Activated effector memory CD4-positive, alpha-beta T cell treated with Interleukin-2 at 50 U/mL for 16 hours (primary cell): ENCODE measurements at places on chromosomes 1 and 21.

GRCh38 chr1:45721207-45721606, 29.2 kb downstream of the IPP start:
- no peak for DNase-seq

- DNase-seq = no peak
These were observed 141.1 kb upstream of the SAMSN1 start for GRCh38 chr21:14687268-14687625.

DNA sequence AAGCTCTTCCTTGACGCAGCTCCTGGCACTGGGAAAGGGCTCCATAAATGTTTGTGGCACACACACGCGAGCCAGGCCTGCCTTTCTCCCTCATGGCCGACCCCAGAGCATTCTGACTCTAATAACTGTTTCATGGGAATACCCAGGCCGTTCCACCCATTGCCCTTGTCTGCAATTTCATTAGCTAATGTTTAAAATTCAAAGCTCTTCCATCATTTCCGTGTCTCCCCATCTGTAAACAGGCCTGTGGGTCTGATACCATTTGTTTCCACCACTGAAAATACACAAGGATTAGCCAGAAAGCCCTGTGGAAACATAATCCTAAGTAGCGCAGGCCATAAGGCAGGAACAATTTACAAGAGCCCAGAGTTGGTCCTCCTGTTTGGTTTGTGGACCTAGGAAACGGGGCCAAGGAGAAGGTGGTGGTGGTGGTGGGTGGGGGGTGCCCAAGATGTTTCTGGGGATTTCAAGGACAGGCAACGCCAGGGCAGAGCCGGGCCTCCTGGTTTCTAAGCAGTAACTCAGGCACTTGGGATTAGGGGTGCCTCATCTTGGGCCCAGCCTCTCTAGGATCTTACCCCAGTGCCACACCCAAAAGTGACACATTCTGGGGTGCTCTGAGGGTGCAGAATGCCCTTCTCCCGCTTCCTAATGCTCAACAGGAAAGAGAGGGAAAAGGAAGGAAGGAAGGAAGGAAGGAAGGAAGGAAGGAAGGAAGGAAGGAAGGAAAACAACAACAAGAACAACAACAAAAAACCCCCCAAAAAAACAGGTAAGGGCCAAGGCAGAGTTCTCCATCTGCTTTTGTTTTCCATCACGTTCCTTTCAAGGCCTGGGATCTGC, 79.4 kb downstream of the SSBP3 start:
- DNase-seq = no peak

DNA sequence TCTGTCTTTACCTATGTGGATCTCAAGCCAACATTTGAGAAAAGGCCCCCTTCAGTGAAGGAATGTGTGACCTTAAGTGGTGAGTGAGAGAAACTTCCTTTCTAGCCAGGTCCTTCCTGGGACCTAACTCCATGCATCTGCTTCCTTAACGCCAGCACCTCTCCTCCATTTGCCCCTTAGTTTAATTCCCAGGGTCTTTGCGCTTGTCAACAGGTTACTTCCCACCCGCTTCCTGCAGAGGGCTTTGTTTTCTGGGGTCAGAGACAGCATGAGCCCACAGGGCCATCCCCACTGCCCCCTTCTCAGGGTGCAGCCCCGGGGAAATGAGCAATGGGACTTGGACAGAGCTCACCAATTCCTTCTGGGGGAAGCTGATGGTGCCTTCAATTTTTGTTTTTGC, 54.8 kb downstream of the EVA1C start:
- no peak for DNase-seq

DNA sequence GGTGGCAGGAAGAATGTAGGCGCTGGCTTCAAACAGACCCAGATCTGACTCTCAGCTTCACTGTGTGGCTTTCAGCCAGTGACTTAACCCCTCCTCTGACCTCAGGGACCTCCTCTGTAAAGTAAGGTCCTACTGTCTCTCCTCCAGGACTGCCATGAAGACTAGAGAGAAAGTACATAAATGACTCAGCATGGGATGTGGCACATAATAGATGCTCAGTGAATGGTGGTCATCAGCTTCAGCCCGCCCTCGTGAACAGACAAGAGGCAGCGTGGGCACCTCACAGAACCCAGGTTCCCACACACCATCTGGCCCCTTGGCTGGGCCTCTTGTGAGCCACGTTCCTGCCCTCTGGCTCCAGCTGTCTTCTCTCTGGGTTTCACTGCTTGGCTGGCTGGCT, 126.0 kb downstream of the SYF2 start:
- no peak for DNase-seq

- DNase-seq = no peak
These were observed 312.7 kb upstream of the C1orf87 start for GRCh38 chr1:60386249-60386648.

DNA sequence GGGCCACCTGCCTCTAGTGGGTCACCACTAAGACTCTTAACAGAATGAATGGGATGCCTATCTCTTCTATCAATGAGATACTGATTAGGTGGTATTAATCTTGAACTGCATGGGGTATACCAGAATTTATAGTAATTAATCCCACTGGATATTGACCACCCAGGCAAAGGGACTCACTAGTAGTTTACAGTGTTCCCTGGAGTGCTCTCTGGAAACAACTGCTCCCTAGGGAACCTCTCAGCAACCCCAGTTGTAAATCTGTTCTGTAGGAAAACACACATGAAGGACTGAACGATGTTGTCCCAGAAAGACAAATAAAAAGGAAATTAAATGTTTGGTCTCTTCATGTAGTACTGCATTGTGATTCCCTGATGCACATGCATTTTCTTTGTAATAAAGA, 430.5 kb downstream of the HLX start:
- no peak for DNase-seq

DNA sequence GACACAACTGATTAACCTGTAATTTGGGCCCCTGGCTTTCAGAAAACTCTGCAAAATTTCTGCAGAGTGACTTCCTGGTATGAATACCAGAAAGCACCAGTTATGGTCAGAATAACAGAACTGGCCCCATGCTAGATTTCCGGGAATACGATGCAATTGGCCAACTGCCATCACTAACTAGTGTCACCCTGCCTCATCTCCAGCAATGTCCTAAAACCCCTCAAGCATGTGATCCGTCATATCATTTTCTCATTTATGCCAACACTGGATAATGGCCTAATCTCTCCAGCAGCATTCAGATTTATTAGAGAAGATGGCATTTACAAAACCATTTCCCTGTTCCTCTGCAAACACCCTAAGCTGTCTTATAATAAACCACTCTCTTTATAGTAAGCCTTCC, 15.4 kb downstream of the KAZN start:
- DNase-seq = no peak

- no peak for DNase-seq
These were observed 8.3 kb upstream of the RNF19B start for GRCh38 chr1:32972814-32973428.

DNA sequence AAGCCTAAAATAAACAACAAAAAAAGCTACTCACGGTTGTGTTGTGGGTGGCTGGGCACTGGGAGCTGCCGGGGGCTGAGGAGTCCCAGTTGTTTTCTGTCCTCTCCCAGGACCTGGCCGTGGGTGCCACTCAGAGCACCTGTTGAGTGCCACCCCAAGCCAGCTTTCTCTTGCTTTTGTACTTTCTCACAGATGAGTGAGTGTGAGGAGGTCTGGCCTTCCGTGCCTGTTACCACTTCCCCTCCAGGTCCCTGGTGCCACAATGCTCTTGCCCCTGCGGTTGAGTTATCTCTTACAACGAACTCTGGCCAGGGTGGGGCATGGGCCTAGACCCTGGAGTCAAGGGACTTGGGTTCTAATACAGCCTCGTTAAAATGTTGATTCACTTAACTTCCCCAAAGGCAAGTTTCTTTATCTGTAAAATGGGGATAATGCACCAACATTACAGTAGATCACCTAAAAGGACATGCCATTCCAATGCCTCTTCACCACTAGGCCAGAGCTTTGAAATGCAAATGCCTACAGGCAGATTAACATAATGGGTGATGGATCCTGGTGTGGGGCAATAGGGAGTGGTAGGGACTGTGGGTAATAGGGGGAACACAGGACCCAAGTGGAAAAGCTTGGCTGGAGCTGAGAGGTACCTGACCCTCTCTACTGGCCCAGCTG, at the start of gene CNR2:
Gene CNR2 (minus strand): TSS at position 151 of the 669 bp plus-strand sequence. CDS start 37,745 bp downstream, outside the sequence.
- DNase-seq = no peak

DNA sequence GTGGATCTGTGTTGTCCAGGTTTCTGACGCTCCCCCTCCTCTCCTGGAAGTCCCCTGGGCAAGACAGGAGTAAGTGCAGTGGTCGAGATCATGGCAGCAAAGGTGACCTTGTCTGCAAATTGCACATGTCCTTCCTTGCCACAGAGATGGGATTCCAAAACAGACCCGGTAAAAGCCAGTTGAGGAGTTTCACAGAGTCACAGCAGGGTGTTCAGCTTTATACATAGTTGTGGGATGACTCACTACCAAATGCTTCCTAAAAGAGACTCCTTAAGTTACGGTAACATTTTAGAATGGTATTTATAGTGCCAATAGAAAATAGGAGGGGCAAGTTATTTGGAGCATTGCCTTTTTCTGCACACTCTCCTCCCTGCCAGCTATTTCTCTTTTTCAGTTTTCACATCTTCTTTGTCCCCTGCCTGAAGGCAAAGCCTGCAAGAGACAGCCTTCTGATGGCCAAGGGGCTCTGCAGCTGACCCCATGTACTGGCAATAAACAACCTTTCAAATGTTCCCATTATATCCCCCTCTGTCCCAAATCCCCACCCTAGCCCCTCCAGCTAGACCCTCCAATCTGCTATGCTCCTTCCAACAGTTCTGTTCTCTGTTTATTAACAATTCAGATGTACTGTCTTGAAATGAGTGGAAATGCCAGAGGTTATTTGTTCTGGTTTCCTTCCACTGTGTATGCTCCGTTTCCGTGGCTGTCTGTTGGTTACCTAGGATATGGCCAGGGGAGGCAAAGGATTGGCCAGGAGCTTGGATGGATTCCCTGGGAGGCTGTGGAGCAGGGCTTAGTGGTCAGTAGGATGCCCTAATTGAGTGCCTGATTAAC, 115.0 kb downstream of the TGFB2 start:
- no peak for DNase-seq

- no peak for DNase-seq
These were observed 77.6 kb upstream of the ZNF326 start for GRCh38 chr1:89917353-89917752.

- DNase-seq = no peak
These were observed 19.0 kb upstream of the SSBP3 start for GRCh38 chr1:54425152-54425584.

- DNase-seq = no peak
These were observed 16.9 kb downstream of the PSMB4 start for GRCh38 chr1:151416231-151416630.

DNA sequence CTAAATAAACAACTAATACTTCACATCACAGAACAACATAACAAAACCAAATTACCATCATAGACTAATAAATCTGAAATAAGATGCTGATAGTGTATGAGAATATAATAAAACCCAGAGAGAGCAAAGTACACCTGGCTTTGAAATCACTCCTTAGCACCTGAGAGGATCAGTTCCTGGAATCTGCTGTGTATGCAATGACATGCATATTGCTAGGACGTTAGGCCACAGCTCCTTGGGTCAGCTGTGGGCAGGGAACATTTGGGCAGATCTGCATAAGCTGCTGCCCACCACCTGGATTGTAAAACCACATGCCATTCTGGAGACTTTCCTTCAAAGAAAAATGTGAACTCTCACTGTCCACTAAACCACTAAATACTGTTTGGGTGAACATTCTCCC, 81.1 kb downstream of the NR5A2 start:
- no peak for DNase-seq

- DNase-seq = no peak
These were observed 153.5 kb downstream of the RERE start for GRCh38 chr1:8663915-8664329.

- no peak for DNase-seq
These were observed 26.3 kb upstream of the BCAR3 start for GRCh38 chr1:93707956-93708355.

DNA sequence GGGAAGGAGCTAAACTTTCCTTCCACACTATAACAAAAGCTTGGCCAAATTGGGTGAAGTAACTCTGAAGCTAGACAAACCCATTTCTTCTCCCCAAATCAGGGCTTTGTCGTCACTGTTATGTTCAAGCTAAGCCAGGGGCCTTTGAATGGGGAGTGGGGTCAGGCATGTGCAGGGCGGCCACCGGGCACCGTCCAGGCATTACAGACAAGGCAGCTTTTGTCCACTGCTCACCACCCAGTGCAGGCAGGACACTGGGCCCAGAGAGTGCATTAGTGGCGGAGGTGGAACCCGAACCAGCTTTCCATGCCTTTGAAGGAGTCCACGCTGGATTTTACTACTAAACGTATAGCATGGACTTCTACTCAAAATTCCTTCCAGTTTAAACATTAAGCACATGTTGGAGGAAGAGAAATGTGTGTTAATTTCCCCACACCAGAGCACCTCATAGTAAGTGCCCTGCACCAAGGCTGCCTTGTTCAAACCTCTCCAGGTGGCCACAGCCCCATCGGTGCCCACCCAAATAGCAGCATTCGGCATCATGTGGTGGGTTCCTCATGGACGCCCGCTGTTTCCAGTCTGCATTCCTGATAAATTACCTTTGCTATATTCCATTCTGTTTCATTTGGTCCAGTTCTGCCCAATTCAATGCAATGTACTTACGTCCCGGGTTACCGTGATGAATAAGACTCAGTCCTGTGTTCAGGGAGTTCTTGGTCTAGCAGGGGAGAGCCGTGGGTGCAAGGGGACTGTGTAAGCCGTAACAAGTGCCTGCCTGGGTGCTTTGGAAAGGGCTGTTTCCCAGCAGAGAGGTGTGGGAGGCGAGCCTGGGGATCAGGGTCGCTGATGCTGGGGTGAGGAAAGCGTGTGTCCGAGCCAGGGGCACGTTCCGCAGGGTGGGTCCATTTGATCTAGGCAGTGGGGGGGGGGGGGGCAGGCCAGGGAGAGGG, 1.6 kb downstream of the UBASH3A start:
- no peak for DNase-seq

DNA sequence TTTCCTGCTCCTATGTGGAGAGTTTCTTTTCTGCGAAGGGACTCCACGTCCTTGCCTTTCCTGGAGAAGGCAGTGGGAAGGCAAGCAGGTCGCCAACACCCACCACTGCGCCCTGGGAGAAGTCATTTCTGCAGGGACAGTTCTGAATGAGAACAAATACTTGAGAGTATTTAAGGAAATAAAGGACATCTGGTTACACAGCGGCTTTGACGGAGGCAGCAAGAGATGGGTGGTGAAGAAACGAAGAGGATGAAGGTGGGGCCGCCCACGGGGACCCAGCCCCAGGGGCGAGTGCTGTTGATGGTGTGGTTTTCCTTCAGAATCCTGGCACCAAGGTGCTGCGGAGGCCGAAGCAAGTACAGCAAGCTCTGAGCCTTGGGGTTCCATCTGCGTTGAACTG, 75.5 kb downstream of the PSMG1 start:
- DNase-seq = no peak

GRCh38 chr1:219503604-219504003, 109.3 kb downstream of the ZC3H11B start:
- no peak for DNase-seq

GRCh38 chr1:237115035-237115434, 73.1 kb downstream of the RYR2 start:
- DNase-seq = no peak

- no peak for DNase-seq
These were observed 10.7 kb downstream of the SH2D2A start for GRCh38 chr1:156805766-156806511.
